ENCODE measurements at places on chromosomes 7 and 10. TPM values are rescaled to one million over a fixed set of nuclear protein-coding genes. Genes with fewer than 3 reads are reported as not detected.

The SLIT1 gene
- 0.23 TPM for total RNA-seq

The DNAJC2 gene
- total RNA-seq: 19.5 TPM

The ITPRID1 gene
- total RNA-seq: not detected

The PKD2L1 gene
- 2.1 TPM for total RNA-seq

The MLXIPL gene
- 11.1 TPM for total RNA-seq

DNA sequence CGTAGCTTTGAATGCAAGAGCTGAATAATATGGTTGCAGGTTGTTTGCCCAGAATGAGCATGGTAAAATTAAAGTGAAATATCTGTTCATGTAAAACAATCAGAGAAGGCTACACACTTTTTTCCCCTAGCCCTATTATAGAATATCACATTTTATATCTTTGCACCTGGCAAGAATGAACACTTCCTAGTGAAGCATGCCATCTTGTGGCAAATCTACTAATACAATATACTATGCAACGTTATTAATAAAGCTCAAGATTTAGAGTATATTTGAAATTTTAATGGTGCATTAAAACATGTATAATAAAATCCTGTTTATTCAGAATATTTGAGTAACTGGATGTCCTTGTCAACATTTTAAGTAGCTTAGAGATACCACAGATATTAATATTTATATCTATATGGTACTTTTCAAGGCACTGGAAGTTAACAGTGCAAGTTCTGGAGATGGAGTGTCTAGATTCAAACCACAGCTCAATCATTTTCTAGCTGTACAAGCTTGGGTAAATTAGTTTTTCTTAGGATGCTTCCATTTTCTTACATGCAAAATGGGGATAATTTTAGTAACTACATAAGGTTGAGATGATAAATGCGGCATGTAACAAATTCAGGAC lies 643.1 kb upstream of the SEMA3D start:
- no peaks in the 10 kb centered on the region for H3K4me1 ChIP-seq
- no peaks in the 10 kb centered on the region for H3K27me3 ChIP-seq
- no peak for DNase-seq
- no peaks in the 10 kb centered on the region for H3K36me3 ChIP-seq
- H3K27ac ChIP-seq: no peak overlapping the region

GRCh38 chr10:29896053-29896452 lies 163.3 kb downstream of the JCAD start:
- H3K27ac ChIP-seq: no peak overlapping the region
- no peak overlapping the region for H3K4me3 ChIP-seq
- no peaks in the 10 kb centered on the region for H3K36me3 ChIP-seq
- no peak for DNase-seq

Measured in upper lobe of right lung (tissue), 1 donor.